ENCODE measurements at places on chromosomes 11 and 22. TPM values are rescaled to one million over a fixed set of nuclear protein-coding genes. Genes with fewer than 3 reads are reported as not detected.

Gene SFI1
- 25.9 TPM for polyA plus RNA-seq

Gene OVOL1
- polyA plus RNA-seq: not detected

Gene MIEF1
- polyA plus RNA-seq: 33.2 TPM

Gene APLNR
- not detected for polyA plus RNA-seq

Gene DGAT2
- polyA plus RNA-seq: 0.30 TPM

Gene TBX10
- polyA plus RNA-seq: not detected

Gene WNT7B
- polyA plus RNA-seq: not detected

Gene CREB3L1
- polyA plus RNA-seq: not detected

Gene RASD2
- polyA plus RNA-seq: 0.05 TPM

Gene ELFN2
- not detected for polyA plus RNA-seq

- no peak overlapping the region for H3K27ac ChIP-seq
- no peak overlapping the region for H3K4me3 ChIP-seq
- DNase-seq: no peak
- H3K27me3 ChIP-seq: no peaks in the 10 kb centered on the region
- H3K4me1 ChIP-seq: no peaks in the 10 kb centered on the region
These were observed 414.5 kb upstream of the SYN3 start for GRCh38 chr22:33472462-33473344.

- H3K36me3 ChIP-seq: no peaks in the 10 kb centered on the region
- DNase-seq: no peak
- H3K4me1 ChIP-seq: no peaks in the 10 kb centered on the region
- no peaks in the 10 kb centered on the region for H3K27me3 ChIP-seq
These were observed 4.1 kb downstream of the PRG2 start for GRCh38 chr11:57386178-57386940.

DNA sequence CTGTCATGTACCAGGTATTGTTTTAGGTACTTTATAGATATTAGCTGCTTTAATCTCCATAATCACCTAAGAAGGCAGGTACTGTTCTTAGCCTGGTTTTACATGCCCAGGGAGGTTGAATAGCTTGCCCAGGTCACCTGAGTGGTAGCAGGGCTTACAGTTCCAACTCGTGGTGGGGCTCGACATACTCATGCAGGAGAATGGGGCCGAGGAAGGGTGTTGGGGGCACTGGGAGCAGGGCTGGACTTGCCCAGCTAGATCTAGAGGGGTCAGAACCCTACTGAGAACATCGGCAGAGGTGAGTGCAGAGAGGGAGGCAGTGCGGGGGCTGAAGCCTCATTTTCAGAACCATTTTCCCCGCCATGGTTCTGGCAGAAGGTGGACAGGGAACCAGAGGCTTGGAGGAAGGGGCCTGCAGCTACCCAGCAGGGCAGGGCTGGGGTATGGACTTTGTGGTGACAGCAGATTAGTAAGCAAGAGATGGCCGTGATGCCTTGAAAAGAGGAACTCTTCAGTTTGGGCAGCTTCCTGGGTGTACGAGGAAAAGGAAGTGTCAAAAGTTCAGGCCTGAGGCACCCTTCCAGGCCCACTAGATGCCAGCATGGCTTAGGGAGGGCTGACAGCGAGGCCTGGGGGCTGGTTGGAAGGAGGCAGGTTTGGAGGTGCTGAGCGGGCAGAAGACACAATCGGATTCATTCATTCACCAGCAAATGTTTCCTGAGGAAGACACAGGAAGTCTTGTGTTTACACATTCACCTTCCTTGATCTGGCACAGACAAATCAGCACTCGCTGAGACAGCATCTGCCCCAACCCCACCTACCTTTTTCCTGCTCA is 54.7 kb upstream of the LYVE1 start:
- peaks cover 4% of the 10 kb centered on the region for H3K4me1 ChIP-seq
- peak overlapping the region; percentile 24 for H3K27ac ChIP-seq
- peak overlapping the region; percentile 24 for H3K4me3 ChIP-seq
- no peaks in the 10 kb centered on the region for H3K27me3 ChIP-seq

DNA sequence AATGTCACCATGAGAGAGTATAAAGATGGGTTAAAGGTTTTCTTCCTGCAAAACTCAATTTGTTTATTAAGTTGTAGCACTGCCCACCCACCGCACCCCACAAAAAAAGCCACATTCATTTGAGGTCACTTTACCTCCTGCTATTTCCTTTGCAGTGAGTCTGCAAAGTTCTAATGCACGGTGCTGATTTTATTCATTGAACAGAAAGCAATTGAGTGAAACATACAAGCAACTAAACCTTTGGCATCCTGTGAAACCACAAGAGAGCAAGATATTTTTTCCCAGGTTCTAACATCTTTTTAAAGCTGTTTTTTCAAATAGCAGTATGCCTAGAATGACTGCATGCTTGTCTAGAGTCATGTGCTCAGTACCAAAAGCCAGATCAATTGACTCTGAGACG is 39.0 kb downstream of the RRAS2 start:
- peaks cover 14% of the 10 kb centered on the region for H3K4me1 ChIP-seq
- no peaks in the 10 kb centered on the region for H3K27me3 ChIP-seq
- no peak overlapping the region for H3K27ac ChIP-seq
- peak; percentile 63 for DNase-seq
- H3K36me3 ChIP-seq: peaks cover 2% of the 10 kb centered on the region

GRCh38 chr22:35971456-35972119 is 57.0 kb downstream of the RBFOX2 start:
- H3K36me3 ChIP-seq: no peaks in the 10 kb centered on the region
- H3K27me3 ChIP-seq: no peaks in the 10 kb centered on the region
- H3K27ac ChIP-seq: no peak overlapping the region
- H3K4me1 ChIP-seq: no peaks in the 10 kb centered on the region
- no peak overlapping the region for H3K4me3 ChIP-seq

DNA sequence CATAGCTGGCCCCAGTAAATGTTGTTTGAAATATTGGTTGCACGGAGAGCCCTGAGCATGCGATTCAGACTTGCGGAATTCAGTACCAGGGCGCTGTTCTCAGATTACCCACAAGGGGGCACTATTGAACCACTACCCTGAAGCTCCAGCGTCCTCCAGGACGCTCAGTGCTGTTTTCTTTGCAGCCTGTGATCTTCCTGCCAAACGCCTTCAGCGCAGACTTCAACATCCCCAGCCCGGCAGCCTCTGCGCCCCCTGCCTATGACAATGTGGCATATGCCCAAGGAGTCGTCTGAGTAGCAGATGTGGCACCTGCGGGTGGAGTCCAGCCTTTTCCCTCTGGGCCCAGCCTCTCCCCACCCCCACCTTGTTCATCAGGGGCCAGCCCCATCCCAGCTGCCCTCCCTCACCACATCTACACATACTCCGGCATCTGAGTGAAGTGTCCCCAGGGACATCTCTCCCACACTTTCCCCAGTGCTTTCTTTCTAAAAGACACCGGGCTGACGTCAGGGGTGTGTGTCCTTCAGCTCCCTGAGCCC is 9.6 kb upstream of the MS4A10 start:
- no peak overlapping the region for H3K27ac ChIP-seq
- H3K36me3 ChIP-seq: no peaks in the 10 kb centered on the region
- DNase-seq: peak; percentile 62
- no peaks in the 10 kb centered on the region for H3K4me1 ChIP-seq
- no peaks in the 10 kb centered on the region for H3K27me3 ChIP-seq

- no peaks in the 10 kb centered on the region for H3K36me3 ChIP-seq
- no peak for DNase-seq
- no peak overlapping the region for H3K4me3 ChIP-seq
- no peaks in the 10 kb centered on the region for H3K27me3 ChIP-seq
- H3K4me1 ChIP-seq: no peaks in the 10 kb centered on the region
These were observed 1356.2 kb downstream of the FAM181B start for GRCh38 chr11:81377418-81377817.

- no peaks in the 10 kb centered on the region for H3K27me3 ChIP-seq
- no peaks in the 10 kb centered on the region for H3K36me3 ChIP-seq
- no peak for DNase-seq
- no peaks in the 10 kb centered on the region for H3K4me1 ChIP-seq
- H3K4me3 ChIP-seq: no peak overlapping the region
- no peak overlapping the region for H3K27ac ChIP-seq
These were observed 529 bp upstream of the SULT4A1 start for GRCh38 chr22:43862882-43863202.

GRCh38 chr11:2470495-2470894 is 25.7 kb downstream of the KCNQ1 start:
- no peaks in the 10 kb centered on the region for H3K36me3 ChIP-seq
- H3K27me3 ChIP-seq: no peaks in the 10 kb centered on the region
- peaks cover 17% of the 10 kb centered on the region for H3K4me1 ChIP-seq

DNA sequence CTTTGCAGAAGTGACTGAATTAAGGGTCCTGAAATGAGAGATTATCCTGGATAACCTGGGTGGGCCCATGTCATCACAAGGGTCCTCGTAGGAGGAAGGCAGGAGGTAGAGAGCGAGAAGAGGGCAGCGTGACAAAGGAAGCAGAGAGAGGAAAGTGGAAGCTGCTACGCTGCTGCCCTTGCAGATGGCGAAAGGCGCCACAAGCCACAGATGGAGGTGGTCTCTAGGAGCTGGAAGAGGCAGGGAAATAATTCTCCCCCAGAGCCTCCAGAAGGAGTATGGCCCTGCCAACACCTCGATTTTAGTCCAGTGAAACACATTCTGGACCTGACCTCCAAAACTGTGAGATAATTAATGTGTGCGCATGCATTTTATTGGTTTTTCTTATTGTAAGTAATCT is 13.4 kb downstream of the TMEM184B start:
- H3K4me1 ChIP-seq: peaks cover 1% of the 10 kb centered on the region
- H3K27ac ChIP-seq: no peak overlapping the region
- DNase-seq: no peak
- peaks cover 5% of the 10 kb centered on the region for H3K36me3 ChIP-seq

- no peak for DNase-seq
- no peaks in the 10 kb centered on the region for H3K36me3 ChIP-seq
These were observed 37.1 kb downstream of the ST3GAL4 start for GRCh38 chr11:126392633-126393013.

GRCh38 chr11:77249427-77249826 is 52.1 kb downstream of the GDPD4 start:
- no peaks in the 10 kb centered on the region for H3K27me3 ChIP-seq
- no peak overlapping the region for H3K4me3 ChIP-seq
- DNase-seq: no peak
- no peaks in the 10 kb centered on the region for H3K36me3 ChIP-seq
- no peak overlapping the region for H3K27ac ChIP-seq
- no peaks in the 10 kb centered on the region for H3K4me1 ChIP-seq

- H3K27ac ChIP-seq: no peak overlapping the region
- no peak overlapping the region for H3K4me3 ChIP-seq
- H3K4me1 ChIP-seq: no peaks in the 10 kb centered on the region
- no peaks in the 10 kb centered on the region for H3K27me3 ChIP-seq
- no peak for DNase-seq
These were observed 42.9 kb downstream of the FBXO7 start for GRCh38 chr22:32517488-32517887.
